CD4-positive, alpha-beta T cell treated with Interleukin-6 at 100 ng/mL for 8 hours (primary cell): ENCODE measurements at places on chromosomes 6 and 20.

DNA sequence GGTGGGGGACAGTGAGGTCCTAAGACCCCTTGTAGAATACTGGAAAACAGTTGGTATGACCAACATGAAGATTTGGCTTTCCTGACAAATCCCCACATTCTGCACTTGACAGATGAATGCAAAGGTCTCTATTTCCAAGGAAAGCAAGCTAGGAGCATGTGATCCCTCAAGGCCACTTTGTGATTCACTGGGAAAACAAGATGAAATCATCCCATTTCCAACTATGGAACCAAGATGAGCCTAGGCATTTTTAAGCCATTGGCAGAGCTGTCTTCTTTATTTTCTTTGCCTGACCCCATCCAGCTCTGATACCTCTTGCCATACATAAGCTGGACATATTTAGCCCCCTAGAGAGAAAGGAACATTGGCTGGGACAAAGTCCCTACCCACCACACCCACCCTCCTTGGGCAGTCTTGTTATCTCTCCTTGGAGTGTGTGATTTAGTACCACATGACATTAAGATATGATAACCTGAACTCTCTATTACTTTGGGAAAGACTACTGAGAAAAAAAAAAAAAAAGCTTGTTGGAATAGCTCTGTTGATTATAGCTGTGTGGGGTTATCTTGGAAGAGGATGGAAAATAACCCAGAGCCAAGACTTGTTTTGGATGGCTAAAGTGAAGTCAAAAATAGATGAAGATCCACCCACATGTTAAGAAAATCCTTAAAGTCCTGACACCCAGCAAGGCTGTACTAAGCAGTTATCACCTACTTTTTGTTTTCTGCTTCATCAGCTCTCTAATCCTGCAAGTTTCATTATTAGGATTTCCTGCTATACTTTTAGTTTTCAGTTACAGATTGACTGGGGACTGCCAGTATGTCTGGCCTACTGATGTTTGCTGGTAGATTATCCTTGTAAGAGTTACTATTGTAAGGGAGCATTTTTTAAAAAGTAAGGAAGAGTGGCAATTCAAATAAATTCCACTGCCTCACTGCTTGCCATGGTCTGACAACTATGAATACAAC is 90.1 kb upstream of the PREP start:
- no peak for DNase-seq

GRCh38 chr6:168433898-168434297 is 7.1 kb upstream of the SMOC2 start:
- no peak for DNase-seq

DNA sequence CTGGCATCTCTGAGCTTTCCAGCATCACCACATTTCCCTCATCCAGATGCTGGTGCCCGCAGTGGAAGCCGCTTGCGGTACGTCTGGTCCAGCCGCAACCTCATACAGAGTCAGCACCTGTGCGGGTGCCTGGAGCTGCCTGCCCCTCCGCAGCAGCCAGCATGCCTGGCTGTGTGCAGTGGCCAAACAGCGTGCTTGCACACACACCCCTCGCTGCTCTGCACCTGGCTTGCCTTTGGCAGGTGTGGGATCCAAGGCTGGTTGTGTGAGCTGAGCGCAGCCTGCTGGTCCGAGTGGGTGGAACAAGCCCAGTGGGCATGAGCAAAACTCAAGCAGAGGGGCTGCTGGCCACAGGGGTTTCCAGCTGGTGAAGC is 3.1 kb upstream of the HINT3 start:
- no peak for DNase-seq

DNA sequence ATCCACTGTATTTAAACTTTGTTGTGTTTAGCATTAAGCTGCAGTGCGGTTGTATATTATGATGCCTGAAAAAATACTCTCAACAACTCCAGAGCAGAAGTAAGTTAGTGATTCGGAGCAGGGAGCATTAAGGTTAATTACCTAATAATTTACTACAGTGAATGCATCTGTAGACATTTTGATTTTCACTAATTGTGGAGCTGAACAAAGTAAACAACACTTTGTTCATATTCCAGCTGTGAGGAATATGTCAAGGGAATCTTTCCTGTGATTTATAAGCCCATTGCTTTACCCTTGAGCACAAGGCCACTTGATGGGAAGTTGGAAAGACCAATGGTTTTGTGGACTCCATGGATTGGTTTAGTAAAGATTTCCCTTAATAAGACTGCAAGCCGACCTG is 77.1 kb downstream of the CBLN4 start:
- DNase-seq = no peak

DNA sequence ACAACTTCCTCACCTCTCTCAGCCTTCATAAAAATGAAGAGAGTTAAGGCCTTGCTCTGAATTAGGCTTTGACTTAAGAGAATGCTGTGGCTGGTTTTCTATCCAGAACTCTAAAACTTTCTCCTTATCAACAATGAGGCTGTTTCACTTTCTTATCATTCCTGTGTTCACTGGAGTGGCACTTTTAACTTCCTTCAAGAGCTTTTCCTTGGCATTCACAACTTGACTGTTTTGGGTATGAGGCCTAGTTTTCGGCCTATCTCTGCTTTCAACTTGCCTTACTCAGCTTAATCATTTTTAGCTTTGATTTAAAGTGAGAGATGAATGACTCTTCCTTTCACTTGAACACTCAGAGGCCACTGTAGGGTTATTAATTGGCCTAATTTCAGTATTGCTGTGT is 4.3 kb upstream of the LOC128125822 start:
- DNase-seq = no peak

DNA sequence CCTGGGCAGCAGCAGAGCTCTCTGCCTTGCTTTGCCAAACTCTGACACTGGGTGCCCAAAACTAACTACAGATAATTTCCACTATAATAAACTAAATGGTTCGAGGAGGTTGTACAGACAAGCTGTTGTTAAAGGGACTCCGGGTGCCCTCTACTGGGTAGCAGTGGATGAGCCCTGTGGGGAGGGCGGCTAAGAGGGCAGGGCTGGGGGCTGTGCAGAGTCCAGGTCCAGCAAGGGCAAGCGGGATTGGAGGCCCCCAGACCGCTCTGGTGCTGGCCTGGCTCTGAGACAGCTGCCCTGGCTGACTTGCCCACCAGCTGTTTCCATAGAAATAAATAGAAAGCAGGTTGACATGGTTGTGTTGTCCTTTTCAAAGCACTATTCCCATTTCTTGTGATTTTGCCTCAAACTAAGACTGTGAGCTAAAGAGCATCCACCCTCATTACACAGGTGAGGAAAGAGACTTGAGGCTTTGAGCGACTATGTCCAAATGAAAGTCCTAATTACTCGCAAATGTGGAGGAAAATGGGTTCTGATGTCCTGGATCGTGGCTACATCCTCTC is 167.6 kb upstream of the CST7 start:
- no peak for DNase-seq

GRCh38 chr6:11650711-11651110 is 113.2 kb downstream of the TMEM170B start:
- DNase-seq = no peak

DNA sequence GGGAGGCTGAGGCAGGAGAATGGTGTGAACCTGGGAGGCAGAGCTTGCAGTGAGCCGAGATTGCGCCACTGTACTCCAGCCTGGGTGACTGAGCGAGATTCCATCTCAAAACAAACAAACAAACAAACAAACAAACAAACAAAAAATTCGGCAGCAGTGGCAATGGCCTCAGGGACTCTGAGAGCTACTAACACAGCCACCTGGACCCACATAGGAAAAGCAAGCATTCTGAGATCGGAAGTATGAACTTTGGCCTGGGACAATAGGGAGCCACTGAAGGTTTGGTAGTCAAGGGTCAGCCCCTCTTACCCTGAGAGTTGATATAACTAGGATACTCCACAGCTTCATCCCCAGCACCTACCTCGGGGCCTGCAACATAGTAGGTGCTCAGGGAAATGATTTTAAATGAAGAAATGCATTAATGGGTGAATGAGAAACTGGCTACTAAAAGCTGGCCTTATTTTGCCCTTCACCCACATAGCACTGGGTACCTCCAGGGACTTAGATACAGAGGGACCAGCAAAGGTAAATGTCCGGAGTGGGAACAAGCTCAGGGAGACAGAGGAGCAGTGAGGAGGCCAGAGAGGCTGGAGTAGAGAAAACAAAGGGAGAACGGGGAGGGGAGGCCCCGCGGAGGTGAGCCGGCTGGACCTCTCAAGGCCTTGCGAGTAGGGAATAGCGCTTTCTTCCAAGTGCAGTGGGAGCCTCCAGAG is 46.6 kb upstream of the PTGIS start:
- DNase-seq = no peak

GRCh38 chr6:22020299-22021003 is 276.4 kb downstream of the PRL start:
- DNase-seq = no peak

DNA sequence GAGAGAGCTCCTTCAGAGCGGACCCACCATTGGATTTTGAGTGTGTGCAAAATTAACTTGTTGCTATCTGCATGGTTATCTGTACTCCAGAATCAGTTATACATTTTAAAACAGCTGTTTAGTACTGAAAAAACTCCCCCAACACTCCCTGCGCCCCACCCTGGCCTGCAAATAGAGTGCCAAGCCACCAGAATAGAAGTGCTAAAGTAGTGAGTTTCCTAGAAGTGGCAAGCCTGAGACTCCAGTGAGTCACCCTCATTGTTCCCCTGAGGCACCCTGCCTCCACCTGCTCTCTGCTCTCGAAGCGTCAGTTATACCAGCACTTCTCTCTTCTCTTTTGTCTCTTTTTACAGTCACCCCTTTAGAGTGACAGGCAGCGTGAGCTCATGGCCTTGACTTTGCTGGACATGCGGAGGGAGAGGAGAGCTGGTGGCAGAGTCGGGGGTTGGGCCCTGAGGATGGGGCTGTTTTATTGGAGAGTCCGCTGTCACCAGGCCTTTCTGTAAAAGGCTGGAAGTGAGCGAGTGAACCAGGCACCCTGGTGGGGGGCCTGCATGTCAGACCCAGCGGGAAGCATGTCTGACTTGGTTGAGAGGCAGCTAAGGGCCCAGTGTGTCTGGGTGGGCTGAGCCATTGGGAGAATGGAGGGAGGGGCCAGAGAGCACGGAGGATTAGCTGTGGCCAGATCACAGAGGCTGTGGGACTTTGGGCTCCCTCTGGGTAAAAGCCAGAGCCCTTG is 10.4 kb downstream of the IGF2R start:
- peak; percentile 51 for DNase-seq

DNA sequence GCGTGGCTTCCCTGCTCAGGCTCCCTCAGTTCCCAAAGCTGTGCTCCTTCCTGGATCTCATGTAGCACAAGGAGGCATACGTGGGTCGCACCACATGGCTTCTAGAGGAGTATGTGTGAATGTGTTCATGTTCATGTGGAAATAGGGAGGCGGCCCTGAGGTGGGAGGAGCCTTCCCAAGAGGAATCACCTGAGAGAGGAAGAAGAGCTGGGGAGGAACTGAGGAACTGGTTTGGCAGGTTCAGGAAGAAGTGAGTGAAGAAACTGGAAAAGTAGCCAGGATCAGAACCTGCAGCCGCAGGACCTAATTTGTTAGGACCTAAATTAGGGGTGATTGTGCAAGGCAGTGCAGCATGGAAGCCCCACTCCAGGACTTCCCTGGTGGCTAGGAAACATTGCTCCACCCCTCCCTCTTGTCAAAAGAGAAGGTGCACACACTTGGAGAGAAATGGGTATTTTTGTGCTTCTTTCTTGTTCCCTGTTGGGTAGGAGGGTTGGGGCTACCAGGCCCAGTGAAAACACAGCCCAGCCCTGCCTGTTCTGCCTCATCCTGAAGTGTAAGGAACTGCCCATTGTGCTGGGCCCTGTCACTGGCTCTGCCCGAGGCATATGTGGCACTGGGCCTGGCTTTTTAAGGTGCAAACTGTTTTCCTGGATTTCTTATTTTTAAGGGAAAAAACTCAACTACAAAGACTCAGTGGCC is 20.7 kb downstream of the SYNJ2 start:
- no peak for DNase-seq

DNA sequence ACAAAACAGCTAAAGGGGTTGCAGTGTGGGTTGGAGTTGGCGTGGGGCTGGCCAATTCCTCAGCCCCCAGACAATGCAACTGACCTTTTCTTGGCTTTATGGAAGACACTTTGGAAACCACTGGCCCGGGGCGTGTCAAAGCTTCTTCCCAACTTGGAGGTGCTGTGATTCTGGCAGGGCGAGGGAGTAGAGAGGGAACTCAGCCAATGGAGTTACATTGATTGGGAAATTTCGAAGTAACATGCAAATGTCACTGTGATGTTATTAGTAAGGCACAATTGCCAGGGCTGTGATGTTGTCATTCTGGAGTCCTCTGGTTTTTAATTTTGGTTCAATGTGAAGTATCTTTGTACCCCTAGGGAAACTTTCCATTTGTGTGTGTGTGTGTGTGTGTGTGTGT is 41.5 kb upstream of the EPB41L1 start:
- no peak for DNase-seq

- DNase-seq = no peak
These were observed 31.6 kb downstream of the MTRES1 start for GRCh38 chr6:107059606-107060005.

DNA sequence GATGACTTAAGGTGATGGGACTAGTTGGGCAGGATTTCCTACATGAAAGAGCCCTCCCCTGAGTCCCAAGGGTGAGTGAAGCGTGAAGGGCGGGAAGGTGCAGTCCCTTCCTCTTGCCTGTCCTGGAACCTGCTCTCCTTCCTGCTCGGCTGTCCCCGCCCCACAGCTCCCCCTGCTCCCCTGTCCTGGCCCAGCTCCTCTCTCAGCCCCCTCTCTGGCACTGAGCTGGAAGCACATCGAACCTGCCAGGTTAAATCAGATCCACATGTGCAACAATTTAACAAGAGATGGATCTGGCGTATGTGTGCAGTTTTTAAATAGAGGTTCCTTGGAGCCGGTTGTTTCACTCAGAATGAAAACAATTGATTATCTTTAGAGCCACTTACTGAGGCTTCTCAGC is 95.0 kb downstream of the LRFN2 start:
- no peak for DNase-seq

DNA sequence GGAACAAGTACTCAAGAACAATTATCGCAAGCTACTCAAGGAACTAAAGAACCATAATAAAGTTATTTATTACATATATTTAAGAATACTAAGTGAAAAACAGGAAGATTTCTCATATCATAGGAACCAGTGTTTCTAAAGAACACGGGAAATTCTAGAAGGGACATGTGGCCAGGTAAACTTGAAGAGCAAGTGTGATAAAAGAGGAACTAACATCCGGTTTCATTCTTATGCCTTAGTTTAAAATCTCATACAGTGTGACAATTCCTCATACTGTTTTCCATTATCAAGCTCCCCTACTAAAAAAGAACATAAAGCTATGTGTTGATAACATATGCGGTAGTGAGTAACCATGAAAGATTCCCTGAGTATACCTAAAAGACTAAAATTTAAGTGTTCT is 163.5 kb upstream of the SHLD1 start:
- no peak for DNase-seq
